ENCODE measurements at places on chromosomes 3 and 15.

GRCh38 chr3:46833346-46834300 is 29.6 kb downstream of the MYL3 start:
- DNase-seq, result no peak

DNA sequence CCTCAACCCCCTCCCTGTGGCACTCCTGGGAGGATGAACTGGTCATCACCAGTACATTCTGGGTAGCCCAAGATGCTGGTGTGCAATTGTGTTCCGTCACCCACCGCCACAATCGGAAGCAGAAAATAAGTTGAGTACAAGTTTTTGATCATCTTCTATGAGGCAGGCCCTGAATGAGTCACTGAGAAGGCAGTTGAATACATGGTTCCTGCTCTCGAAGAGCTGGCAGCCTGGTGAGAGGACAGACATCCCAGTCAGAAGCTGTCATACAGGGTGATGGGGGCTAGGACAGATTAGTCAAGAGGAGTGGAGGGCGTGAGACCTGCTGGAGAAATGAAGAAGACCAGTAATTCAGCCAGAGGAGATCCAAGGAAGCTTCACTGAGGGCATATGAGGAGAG is 6.2 kb downstream of the CEMIP start:
- DNase-seq, result no peak

GRCh38 chr15:65054333-65055200 is 9.4 kb downstream of the SLC51B start:
- peak; percentile 23 for DNase-seq

- DNase-seq, result no peak
These were observed 90.9 kb upstream of the PLXND1 start for GRCh38 chr3:129697229-129697969.

- no peak for DNase-seq
These were observed 101.9 kb upstream of the CACNA2D3 start for GRCh38 chr3:54020436-54020835.

GRCh38 chr15:63292771-63293170 is 15.4 kb downstream of the APH1B start:
- DNase-seq, result no peak

DNA sequence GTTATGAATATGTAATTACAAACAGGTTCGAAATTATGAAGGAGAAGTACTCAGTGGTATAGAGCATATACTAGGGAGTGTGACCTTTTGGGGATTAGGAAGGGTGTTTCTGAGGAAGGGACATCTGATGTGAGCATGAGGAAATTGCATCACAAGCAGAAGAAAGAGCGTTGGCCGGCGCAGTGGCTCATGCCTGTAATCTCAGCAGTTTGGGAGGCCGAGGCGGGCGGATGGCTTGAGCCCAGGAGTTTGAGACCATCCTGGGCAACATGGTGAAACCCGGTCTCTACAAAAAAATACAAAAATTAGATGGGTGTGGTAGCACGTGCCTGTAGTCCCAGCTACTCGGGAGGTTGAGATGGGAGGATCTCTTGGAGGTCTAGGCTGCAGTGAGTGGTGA is 6.9 kb downstream of the CMTM7 start:
- no peak for DNase-seq

- DNase-seq, result no peak
These were observed 134.7 kb downstream of the LRTM1 start for GRCh38 chr3:54793171-54793570.

DNA sequence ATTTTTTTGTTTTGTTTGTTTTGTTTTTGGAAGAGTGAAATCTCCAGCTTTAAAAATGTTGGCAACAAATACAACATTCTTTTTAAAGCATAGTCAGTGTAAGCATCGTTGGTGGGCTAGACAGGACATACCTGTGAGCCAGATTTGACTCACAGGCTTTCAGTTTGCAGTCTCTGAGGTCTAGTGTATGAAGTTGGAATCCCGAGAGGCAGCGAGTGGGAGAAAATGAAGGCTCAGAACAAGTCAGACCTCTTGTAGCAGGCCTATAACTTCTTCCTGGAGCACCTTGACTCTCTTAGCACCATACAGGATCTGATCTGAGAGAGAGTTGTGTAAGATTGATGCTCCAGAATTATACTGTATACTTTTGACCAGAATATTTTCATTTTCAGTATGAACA is 60.2 kb downstream of the CNTN4 start:
- DNase-seq, result no peak

- DNase-seq, result no peak
These were observed 2.7 kb downstream of the PAK6 start for GRCh38 chr15:40241269-40242212.

DNA sequence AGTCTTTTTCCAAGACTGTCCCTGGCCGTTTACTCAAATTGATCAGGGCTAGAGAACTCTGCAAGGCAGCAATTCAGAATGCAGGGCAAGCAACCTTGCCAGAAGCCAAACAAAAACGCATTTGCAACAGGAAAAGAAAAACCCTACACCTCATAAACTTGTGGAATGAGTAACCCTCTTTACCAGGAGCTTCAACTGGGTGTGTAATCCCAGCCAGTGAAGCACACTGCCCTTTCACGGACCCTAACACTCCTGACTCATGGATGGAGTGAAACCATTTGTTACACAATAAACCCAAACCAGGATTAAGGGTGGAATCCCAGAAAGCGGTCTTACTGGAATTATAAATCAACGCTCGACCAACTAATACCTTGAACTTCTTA is 14.8 kb upstream of the LDHAL6B start:
- no peak for DNase-seq

DNA sequence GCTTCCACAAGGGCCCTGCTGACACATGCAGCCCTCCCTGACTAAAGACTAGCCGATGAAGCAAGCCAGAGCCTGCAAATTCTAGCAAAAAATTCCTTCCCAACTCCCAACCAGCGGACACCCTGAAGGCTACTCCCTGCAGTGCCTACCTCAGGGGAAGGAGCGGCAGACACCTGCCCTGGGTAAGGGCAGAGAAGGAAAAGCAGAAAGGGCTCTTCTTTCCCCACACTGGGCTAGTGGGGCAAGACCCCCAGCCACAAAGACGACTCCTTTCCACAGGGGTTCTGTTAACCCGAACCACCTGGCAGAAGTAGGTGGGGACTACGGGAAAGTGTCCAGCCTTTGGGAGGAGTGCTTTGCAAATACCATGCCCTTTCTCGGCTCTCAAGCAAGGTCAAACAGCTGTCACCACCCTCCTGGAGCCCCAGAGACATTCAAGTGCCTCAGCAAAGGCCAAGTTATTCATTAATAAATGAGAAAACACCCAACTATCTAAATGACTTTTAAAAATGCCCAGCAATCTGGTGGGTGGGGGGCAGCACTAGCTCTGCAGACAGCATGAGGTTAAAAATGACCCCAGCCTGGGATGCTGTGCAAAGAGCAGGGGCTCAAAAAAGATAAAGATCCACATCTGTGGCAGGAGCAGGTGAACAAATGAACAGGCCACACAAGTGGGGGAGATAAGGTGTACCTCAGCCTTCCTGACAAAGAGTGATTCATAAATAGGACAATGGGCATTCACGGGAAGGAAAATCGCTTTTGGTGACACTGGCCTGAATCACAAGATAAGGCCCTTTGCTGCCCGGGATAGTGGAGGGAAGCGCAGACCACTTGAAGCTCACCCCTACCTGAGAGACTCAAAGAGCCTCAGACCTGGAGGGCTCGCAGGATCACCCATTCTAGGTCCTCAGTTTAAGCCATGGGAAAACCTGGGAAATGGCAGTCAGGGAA is 33.0 kb downstream of the CCDC12 start:
- no peak for DNase-seq

DNA sequence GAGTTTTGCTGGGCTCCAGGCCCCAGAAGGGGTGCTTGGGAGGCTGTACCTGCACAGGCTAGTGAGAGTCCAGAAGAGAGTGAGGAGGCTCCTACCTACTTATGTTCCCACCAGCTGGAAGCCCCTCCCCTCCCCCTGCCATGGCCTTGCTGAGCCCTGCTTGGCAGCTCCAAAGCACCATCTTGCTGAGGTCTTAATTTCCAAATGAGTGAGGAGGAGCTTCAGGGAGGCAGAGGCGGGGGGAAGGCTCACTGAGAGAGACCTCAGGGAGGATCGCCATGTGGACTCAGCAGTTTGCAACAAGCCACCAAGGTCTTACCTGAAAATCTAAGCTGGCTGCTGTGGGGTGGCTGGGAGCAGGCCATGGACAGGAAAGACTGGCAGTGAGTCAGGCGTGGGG is 8.7 kb upstream of the CACNA2D2 start:
- DNase-seq, result no peak

DNA sequence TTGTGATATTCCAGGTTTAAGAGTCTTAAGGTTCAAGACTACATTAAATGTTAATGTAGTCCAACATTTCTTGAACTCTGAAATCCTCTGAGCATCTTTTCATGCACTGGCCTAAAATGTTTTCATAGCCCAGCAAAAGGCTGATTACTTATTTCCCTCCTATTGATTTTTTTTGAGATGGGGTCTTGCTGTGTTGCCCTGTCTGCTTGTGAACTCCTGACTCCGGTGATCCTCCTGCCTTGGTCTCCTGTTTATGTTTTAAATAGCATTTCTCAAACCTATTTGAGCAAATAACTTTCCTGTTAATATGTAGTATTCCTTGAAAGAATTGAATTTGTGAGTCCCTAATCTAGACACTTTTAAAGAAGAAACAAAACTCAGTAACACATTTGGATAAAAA is 133.5 kb downstream of the IGF1R start:
- no peak for DNase-seq

GRCh38 chr15:45657764-45658545 is 23.1 kb downstream of the SQOR start:
- DNase-seq, result no peak

DNA sequence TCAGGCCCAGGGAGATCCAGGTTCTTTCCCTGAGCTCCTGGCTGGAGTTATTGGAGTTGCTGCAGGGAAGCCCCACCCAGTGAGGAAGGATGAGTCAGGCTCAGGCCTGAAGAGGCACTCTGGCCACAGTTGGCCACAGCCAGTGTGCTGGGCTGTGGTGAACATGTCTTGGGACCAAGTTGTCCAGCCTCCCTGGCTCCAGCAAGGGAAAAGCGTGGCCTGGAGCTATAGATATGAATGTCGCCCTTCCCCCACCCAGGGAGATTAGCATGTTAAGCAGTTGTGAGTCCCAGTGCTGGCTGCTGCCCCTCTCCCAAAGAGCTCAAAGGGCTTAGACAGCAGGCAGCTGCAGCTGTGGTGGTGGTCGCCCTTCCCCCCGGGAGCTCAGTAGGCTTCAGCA is 963.2 kb downstream of the ROBO2 start:
- DNase-seq, result no peak

DNA sequence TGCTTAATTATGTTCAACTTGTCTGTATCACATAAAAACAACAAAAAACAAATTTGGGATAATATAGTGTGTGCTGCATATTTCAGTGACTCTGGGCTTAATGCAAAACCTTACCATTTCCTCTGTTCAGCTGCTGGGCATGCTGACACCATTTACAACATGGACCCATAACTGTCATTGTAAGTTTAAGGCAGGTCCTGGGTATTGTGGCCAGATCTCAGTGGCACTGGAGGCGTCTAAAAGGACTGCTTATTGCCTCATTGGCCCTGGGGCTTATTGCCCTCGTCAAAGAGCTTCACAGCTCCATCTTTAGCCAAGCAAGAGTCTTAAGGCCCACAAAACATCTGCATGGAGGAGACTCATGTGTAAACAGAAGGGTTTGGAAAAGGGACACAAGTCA is 390.2 kb downstream of the NR2F2 start:
- DNase-seq, result no peak

DNA sequence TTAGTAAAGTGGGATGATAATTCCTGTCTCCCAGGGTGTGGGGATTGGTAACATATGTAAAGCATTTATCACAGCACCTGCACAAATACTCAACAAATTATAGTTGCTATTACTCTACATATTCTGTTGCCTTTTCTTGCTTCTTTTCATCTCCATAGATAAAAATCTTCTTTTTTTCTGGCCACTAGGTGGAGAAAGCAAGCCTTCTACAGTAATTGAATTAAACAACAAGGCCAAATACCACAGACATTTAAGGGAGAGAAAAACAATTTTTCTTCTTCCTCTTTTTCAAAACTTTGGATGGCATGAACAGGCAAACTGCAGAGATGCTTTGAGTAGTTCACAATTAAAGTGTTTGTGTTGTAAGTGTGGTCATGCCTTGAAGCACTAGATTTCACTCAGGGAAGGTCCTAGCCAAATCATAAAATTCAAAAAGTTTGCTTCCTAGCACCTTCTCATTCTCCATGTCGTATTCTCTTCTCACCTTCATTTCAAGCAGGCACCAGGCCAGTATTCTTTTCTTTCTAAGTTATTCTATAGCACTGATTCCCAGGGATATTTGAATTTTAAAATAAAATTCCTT is 493.4 kb upstream of the TGFBR2 start:
- DNase-seq, result no peak

- DNase-seq, result no peak
These were observed 67.9 kb upstream of the CCDC54 start for GRCh38 chr3:107309312-107309711.

DNA sequence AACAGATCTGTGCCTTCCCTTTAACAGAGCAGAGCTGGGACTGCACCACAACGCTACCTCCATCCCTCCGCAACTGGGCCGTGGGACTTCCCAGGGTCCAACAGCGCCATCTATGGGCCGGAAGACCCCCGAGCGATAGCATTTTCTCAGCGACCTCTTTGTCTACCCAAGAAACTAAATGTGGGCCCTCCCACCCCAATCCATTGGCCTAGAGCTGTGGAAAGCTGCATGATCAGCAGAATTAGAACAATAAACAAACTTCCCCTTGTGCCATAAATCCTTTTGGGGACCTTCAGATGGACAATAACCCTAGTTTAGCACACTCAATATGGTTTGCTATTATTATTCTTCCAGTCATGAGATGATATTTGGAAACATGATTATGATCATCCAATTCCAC is 74.8 kb upstream of the NTRK3 start:
- DNase-seq, result peak; percentile 7

DNA sequence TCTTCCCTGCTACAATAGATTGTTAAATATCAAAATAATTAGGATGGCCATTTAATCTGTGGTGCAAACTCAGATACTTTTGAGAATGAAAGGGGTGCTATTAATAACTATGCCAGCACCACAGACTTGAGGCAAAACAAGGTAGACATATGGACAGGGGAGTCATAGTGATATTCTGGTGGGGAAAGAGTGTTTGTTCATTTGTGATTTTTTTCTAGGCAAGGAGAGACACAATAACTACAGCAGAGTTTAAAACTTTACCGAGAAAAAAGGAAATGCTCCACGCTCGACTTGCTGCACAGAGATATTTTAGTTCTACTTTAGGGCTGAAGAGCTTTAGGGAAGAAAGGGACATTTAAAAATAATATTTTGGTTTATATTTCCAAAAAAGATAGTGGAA is 611.2 kb upstream of the GRM7 start:
- DNase-seq, result no peak

- no peak for DNase-seq
These were observed 31.9 kb upstream of the TSC22D2 start for GRCh38 chr3:150376001-150376848.

- DNase-seq, result no peak
These were observed 173.6 kb downstream of the MECOM start for GRCh38 chr3:169489775-169490546.

GRCh38 chr3:34929036-34929435 is 710.3 kb upstream of the ARPP21 start:
- no peak for DNase-seq

DNA sequence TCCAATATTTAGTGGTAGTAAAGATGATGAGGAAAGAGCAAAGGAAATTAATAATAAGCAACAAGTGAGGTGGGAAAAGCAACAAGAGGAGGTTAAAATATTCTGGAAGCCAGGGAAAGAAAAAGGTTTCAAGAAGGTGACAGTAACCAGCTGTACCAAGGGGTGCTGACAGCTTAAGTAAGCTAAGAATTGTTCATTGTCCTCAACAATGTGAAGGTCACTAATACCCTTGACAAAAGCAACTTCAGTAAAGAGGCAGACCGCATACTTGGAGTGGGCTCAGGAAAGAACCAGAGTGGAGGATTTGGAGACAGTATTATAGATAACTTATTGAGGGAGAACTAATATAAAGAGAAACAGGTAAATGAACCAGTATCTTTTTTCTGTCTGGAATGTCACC is 116.2 kb downstream of the GBE1 start:
- no peak for DNase-seq

Data from stimulated activated CD4-positive, alpha-beta T cell treated with anti-CD3 and anti-CD28 coated beads, TNF-alpha, amount 100 ng/mL, for 1 hour (primary cell).